NCI-H1930 (cell line): ENCODE measurements at places on chromosomes 3 and 15.

DNA sequence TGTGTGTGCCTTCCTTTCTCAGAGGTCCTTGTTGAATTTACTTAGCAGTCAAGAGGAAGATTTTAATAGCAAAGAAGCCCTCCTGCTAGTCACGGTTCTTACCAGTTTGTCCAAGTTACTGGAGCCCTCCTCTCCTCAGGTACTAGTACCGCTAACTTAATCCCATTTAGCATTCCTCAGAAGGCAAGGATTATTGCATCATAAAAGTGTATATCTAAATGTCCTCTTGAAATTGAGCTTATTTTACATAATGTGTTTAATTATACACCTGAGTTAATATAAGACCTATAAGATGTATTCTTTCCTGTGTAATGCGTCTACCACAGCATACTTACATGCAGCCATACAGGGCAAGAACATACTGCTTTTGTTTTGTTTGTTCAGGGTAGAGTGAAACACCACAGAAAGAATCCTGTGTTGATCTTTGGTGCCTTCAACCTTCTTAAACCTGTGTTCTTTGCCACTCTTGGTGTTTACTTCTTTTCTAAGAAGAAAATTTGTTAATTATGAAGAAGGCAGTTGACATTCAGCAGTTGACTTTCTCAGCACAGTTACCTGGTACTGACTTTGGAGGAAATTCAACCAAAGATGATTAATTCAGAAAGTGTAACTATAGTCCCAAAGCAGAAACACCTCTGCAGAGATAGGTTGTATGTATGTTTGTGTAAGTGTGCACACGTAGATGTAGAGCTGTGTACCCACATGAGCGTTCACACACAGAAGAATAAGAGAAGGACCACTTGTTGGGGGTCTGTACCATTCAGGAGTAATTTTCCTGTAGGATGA is 33.1 kb downstream of the POLG start:
- no peak for DNase-seq

DNA sequence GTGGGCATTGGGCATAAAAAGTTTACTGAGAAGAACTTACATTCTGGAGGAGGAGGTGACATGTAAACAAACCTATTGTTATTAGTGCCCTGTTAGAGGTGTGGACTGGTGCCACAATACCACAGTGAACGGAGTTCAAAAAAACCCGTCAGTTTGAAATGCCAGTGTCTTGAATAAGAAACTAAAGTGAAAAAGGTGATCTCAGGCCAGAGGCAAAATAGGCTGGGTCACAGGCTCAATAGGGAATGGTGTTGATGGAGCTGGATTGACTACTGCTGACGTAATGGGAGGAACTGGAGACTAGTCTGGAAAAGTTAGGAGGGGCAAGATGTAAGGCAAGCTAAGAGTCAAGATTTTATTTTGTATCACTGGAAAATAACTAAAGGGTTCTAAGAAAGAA is 1.6 kb upstream of the DCBLD2 start:
- no peak for DNase-seq

- DNase-seq, result no peak
Observed at GRCh38 chr3:108085810-108086350, 5.0 kb downstream of the CD47 start.

- no peak for DNase-seq
Observed at GRCh38 chr15:67405208-67406191, 115.4 kb upstream of the C15orf61 start.

- no peak for DNase-seq
Observed at GRCh38 chr3:53103397-53104296, 26.6 kb downstream of the RFT1 start.

- DNase-seq, result no peak
Observed at GRCh38 chr3:44865272-44866035, 3.7 kb downstream of the TMEM42 start.

DNA sequence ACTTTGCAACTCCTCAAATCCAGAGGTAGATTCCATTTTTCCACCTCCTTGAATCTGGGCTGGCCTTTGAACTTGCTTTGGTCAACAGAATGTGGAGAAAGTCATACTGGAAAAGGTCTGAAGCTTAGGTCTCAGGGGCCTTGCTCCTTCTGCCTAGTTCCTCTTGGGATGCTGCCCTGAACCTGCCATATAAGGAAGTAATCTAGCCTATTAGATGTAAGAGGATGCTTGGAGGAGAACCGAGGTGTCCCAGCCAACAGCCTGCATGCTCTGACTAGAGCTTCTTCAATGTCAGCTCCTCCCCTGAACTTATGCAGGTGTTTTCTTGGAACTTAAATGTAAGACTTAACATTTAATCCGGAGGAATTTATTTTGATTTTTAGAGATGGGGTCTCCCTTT is 2.0 kb upstream of the TMED3 start:
- no peak for DNase-seq

DNA sequence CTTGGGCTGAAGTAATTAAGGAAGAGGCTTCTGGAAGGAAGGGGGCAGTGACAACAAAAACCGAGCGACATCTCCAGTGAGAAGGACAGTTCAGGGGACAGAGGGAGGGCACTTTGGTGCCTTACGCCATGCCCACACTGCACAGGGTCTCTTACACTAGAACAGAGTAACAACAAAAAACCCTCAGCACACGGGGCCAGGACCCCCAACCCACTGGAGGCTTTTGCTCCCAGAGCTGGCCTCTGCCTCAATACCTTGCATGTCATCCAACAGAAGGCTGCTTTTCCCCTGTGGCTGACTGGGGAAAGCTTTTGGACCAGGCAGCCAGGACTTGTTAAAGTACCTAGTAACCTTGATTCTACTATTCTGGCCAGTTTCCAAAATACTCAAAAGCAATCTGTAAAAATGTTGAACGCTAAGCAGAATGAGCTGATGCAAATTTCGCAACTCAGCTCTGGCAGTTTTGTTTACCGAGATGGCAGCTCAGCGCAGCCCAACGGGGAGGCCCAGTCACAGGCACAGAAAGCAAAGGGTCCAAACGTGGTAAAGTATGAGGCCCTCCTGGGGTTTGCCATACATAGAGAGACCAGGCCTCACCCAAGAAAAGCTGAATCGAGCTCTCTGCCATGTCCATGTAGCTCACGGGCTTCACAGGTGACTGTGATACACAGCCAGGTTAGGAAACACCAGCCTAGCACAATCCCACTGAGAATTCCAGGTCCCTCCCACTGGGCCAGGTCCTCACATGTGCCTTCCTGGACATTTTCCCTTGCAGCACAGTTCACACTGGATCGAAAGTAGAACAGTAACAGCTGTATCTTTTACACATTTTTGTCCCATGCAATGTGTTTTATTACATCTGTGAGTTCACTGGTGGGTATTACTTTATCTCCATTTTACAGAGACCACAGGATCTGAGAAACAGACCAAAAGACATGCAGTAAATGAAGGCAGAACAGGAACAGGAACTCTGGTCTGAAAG is 6.0 kb downstream of the CHCHD4 start:
- no peak for DNase-seq

GRCh38 chr3:16482770-16483531 is 30.5 kb downstream of the RFTN1 start:
- DNase-seq, result no peak

- DNase-seq, result no peak
Observed at GRCh38 chr3:41251593-41251992, 52.3 kb downstream of the CTNNB1 start.

DNA sequence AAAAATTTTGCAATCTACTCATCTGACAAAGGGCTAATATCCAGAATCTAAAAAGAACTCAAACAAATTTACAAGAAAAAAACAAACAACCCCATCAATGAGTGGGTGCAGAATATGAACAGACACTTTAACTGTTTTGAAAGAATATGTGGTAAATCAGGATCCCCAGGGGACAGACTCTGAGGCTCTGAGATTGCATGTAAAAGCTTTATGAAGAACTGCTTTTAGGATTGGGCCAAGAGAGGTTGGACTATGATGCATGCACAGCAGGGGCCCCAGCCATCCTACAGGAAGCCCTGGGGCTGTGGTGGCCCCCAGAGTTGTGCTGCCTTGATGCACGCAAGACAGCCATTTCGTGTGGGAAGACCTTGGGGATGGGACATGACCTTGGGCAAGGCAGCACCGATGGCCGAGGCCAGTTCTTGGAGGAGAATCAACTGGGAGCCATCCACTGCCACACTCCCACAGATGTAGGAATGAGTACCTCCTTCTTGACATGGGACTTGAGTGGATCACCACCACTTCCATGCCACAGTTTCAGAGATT is 298.1 kb upstream of the THBS1 start:
- DNase-seq, result no peak

DNA sequence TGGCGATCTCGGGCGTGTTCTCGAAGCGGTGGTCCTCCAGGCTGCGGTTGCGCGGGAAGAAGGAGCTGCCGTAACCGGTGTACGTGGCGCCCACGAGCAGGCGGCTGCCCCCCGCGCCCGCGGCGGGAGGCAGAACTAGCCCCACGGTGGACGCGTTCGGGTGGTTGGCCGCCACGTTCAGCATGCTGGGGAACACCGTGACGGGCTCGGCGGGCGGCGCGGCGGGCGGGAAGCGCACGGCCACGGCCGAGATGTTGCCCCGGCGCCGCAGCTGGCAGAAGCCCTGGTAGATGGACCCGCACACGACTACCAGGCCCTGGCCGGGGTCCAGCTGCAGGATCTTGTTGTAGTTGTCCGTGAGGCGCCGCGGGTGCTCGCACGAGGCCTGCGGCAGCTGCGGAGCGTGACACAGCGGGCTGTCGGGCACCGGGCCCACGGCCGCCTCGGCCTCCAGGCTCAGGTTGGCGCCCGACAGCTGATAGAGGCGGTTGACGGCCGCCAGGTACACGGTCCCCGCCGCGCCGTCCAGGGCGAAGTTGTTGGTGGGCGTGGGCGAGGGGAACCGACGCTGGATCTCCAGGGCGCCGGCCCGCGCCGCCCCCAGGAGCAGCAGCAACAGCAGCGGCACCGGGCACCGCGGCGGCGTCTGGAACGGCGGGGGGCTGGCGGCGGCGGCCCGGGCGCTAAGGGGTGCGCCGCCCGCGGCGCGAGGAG is 397 bp downstream of the PLXND1 start:
- DNase-seq, result no peak

GRCh38 chr15:23566071-23566554 is 639 bp downstream of the MKRN3 start:
- peak; percentile 67 for DNase-seq

DNA sequence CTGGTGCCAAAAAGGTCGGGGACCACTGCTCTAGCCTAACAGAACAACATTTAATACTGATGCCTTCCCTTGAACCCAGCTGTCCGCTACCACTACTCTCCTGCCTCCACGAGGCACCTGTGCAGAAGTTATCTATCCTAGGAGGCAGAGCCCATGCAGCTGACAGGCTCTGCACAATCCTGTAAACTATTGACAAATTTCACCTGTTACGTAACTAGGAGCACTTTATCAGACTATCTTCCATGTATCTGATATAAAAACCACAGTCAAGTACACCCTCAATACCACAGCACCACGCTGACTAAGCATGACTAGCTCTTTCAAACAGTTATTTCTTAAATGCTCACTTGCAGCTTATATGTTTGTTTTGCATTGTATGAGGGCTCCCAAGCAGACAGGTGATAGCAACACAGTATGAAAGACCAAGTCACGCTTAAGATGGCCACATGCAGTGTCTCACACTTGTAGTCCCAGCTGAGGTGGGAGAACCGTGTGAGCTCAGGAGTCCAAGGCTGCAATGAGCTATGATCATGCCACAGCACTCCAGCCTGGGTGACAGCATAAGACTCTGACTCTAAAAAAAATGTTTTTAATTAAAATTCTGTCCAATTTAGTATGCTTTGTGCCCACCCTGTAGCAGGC is 4.5 kb upstream of the IL17RC start:
- no peak for DNase-seq

- DNase-seq, result no peak
Observed at GRCh38 chr15:100049483-100049882, 292.3 kb downstream of the ADAMTS17 start.

DNA sequence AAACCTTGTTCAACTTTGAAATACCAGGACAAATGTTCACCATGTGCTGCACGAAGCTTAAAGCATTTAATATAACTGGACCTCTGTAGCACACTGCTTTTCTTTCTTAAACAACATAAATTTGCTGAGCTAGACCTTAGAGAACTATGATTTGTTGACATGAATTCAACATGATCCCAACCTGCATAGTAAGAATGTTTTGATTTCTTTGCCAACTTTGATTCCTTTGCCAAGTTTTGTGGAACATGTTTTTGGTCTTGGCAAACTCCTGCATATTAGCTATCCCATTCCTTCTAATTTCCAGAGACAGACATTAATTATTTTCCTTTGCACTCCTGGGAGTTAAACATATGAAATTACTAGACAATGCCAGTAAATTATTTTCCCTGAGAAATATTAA is 197.2 kb upstream of the RBMS3 start:
- DNase-seq, result no peak

GRCh38 chr3:196210673-196211556 is at the start of gene ZDHHC19:
TSS of gene ZDHHC19 (minus strand) at chr3:196211400. CDS start at chr3:196211315, 85 bp downstream.
- DNase-seq, result no peak

- DNase-seq, result peak; percentile 17
Observed at GRCh38 chr3:114179575-114179974, 723 bp upstream of the DRD3 start.

DNA sequence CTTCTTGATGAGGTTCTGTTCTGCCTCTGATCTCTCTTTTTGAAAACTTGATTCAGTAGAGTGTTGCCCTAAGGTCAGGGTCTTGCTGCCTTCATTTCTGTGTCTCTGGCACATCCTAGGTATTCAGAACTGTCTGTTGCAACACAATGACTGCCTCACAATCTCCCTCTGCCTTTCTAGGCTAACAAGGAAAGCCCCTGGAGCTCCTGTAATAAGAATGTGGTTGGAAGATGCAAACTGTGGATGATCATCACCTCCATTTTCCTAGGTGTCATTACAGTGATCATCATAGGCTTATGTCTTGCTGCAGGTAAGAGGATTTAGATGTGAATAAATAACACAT is 7.0 kb downstream of the C3orf52 start:
- no peak for DNase-seq

DNA sequence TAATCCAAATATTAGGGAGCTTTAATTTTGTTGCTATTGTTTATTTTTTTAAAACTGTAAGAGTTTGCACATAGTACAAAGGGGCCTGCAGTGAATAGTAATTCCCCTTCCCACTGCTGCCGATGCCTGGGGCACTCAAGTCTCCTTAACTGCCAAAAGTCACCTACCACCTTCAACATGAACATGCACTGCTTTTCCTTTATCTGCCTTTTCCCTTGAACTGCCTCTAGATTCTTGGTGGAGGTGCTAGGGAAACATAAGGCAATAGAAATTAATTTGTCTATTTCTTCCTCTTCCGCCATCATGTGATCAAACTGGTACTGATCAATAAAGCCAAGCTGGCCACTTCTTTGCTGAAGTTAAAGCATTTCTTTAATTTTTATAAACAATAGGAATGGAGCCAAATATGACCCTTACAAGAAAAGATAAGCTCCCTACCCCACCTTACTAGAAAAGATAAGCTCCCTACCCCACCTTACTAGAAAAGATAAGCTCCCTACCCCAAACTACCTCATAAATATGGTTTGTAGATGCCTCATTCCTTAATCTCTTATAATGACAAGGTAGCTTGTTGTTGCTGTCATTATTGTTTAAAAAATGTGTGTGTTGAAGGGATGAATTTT is 17.4 kb upstream of the ACAP2 start:
- DNase-seq, result no peak

GRCh38 chr3:124759666-124760401 is 29.6 kb downstream of the UMPS start:
- DNase-seq, result no peak

- no peak for DNase-seq
Observed at GRCh38 chr3:51354172-51354571, 30.9 kb upstream of the MANF start.
